ENCODE measurements at places on chromosomes 1 and 21.

GRCh38 chr1:200901796-200902444 is 7.2 kb downstream of the INAVA start:
- DNase-seq = no peak

GRCh38 chr1:53139951-53140361 is 2.5 kb downstream of the SLC1A7 start:
- DNase-seq = no peak

- no peak for DNase-seq
Measured at GRCh38 chr1:5935026-5935425, 57.2 kb downstream of the NPHP4 start.

DNA sequence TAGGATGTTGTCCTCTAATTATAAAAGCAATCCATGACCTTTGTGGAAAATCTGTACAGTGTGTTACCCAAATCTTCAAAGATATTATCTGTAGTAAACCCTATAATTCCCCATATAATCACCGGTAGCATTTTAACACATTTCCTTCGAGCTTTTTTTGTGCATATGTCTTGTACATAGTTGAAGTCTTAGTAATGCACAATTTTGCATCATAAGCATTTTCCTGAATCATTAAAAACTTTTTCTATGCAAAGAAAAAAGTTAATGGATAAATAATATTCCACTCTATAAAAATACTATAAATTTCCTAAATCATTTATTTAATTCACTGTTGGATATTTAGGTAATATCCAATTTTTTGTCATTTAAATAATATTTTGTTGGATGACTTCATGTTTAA is 201.7 kb downstream of the RRAGC start:
- DNase-seq = no peak

GRCh38 chr1:22838965-22839364 is 128.3 kb downstream of the EPHB2 start:
- no peak for DNase-seq

DNA sequence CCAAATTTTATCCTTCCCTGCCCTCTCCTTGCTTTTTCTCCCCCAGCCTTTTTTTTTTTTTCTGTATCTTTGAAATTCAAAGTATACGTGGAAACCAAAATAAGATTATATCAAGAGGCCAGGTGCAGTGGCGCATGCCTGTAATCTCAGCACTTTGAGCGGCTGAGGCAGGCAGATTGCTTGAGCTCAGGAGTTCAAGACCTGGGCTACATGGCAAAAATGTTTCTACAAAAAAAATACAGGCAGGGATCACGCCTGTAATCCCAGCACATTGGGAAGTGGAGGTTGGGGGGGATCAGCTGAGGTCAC is 6.6 kb upstream of the PRCC start:
- DNase-seq = no peak

GRCh38 chr1:230807029-230807428 is 59.8 kb downstream of the CAPN9 start:
- no peak for DNase-seq

All from stimulated activated CD8-positive, alpha-beta memory T cell treated with anti-CD3 and anti-CD28 coated beads, Interleukin-12 subunit alpha, Interleukin-12 subunit beta, amount 100 ng/mL, for 4 hours (primary cell).